ENCODE measurements at places on chromosomes 12 and 14.

- DNase-seq, result no peak
These were observed 239.3 kb downstream of the TRHDE start for GRCh38 chr12:72511498-72511897.

- DNase-seq, result no peak
These were observed 327.8 kb downstream of the PDZRN4 start for GRCh38 chr12:41515953-41516352.

DNA sequence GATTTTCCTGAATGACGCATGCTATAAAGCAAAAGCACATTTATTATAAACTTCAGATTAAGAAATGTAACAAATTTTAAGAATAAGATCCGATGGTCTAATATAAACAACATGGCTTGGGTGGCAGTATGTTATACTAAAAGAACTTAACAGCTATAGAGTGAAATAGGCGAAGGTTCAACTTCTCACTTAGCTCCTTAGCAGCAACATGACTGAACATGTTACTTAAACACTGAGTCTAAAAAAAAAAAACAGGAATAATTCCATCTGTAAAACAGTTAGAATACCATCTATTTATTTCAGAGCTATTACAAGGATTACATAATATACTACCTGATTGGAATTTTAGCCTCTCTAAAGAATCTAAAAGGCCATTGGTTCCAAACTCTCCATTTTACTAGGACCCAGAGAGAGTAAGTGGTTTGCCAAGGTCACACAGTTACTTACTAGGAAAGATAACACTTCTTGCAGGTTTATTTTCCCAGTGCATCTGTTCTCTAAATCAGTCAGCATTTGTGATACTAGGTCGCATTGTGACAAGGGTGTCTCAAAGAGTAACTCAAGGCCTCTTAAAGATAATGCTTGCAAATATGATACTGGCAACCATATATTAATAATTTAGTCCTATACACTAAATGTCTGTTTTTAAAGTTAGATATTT is 14.8 kb downstream of the OSBPL8 start:
- no peak for DNase-seq

- DNase-seq, result no peak
These were observed 19.7 kb upstream of the TDRD9 start for GRCh38 chr14:103908580-103908979.

- DNase-seq, result peak; percentile 39
These were observed 60.0 kb downstream of the PLEKHA5 start for GRCh38 chr12:19189522-19189921.

All from fibroblast of skin of back (primary cell).